ENCODE measurements at places on chromosomes 2 and 18.

- no peak for DNase-seq
Measured at GRCh38 chr2:220296174-220296573, 668.7 kb downstream of the SLC4A3 start.

- no peak for DNase-seq
Measured at GRCh38 chr2:36820942-36821605, 124.6 kb downstream of the VIT start.

DNA sequence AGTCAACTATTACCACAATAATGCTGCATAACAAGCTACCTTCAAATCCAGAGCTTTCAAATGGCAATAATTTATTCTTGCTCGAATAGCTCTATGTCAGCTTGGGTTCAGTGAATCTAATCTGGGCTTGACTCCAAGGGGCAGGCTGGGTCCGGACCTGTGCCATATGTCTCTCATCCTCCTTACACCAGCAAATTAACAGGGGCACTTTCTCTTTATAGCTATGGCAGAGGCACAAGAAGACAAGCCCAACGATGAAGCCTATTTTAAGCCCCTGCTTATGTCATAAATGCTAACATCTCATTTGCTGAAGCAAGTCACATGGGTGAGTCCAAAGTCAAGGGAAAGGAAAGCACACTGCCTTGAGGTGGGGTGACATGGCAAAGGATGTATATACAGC is 13.3 kb upstream of the ZNF521 start:
- DNase-seq: no peak

DNA sequence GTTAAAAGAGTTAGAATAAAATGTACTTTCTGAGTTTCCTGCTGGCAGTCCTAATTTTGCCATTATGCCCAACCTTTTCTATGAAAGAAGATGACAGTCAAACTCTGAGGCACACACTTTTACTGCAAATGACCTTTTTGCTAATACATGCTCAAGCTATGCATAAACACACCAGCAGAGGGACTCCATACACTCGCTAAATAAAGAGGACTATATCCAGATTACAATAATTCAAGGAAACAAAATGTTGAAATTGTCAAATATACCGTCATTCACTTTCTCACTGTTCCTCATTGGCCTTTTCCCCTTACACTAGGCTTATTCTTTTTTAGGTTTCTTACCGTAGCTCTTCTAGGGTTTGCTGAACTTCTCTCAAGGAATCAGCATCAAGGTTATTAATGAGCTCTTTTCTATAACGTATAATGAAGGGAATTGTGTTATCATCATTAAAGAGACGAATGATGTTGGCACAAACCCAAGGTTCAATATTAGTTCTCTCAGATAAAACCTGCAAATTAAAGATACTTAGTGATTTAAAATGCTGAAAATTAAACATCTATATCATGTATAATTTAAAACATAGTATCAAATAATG is 25.7 kb downstream of the SRBD1 start:
- DNase-seq: no peak

DNA sequence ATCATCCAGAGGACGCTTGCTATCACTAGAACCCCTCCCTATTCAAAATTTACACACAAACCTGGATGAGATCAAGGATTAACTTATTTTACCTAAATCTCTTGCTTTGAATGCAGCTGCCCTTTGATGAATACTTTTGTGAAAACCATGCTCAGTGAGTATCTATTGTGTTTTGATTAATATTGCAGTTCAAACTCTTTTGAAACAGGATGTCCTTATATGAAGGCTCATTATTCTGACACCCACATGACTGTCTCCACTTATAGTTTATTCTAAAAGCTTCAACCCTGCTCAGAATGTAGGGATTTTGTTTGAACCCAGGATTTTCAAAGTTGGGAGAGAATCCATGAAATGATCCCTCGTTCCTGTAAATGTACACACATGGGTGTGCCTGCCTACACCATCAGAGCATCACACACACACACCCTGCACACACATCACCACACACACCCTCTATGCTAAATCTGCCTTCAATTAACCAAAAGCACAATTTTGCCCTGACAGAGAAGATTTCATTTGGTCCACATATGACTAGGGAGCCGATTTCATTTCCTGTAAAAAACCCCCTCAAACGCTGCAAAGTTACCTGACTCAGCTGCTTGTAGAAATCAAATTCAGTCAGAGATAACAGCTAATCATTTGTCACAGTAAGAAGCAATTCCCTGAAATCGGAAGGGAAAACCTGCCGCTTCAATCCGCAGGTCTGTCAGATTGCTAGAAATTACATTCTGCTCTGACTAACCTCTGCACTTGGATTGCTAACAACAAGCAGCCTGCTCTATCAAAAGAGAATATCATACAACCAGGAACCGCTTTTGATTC is 65.2 kb downstream of the ZEB2 start:
- DNase-seq: peak; percentile 36

GRCh38 chr2:135741395-135742324 is at the start of gene UBXN4:
TSS of gene UBXN4 (plus strand) at chr2:135741855. CDS start at chr2:135741930, 75 bp downstream.
- DNase-seq: peak; percentile 95

DNA sequence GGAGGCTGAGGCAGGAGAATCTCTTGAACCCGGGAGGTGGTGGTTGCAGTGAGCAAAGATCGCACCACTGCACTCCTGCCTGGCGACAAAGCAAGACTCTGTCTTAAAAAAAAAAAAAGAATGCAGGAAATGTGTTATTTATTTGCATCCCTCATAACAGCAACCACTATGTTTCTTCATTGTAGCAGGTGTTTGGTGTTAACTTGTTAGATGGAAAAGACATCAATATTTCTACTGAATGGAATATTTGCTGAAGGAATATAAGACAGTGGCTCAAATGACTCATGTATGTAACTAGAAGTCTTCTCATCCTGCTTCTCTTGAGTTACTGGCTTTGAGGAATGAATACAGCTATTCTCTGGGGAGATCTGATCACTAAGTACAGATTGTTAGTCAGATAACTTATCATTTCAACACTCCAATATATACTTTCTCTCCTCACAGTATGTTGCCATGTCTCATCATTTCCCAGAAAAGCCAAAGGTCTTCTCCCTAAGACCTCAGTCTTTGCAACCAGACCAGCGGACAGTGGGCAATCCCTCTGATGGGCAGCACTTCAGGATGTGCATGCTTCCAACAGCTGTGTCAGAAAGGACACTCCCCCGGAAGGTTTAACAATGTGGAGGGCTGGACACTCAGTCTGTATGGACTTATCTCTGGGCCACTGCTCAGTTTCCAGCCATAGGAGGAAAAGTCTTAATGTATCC is 104.4 kb upstream of the STK17B start:
- DNase-seq: no peak

GRCh38 chr18:76493213-76494161 is 1.6 kb downstream of the ZNF516 start:
- DNase-seq: no peak
